ENCODE measurements at places on chromosomes 13 and 19.
A peak's percentile ranks its signal among the peaks of the same experiment; 100 is the strongest.

DNA sequence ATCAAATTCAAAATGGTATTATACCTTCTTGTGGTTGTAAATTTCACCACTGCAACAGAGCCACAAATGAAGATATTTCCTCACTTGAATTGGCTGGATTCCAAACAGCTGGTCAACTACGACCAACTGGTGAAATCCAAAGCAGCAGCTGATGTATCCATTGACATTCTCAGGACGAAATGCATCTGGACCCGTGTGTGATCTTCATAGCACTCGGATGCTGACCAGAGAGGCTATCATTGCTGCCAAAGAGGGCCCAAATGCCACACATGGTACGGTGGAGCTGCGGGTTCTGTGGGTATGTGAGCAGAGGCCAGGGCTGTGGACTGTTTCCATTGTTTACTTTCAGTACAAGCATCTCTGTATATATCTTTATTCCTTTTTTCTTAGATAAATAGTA, 25.6 kb upstream of the PCCA start:
- DNase-seq = no peak

- DNase-seq = no peak
Observed at GRCh38 chr19:31574251-31574973, 225.2 kb upstream of the TSHZ3 start.

- peak; percentile 68 for DNase-seq
Observed at GRCh38 chr19:6108721-6109633, 1.3 kb downstream of the RFX2 start.

GRCh38 chr19:21143854-21144253, 2.0 kb downstream of the ZNF431 start:
- DNase-seq = no peak

DNA sequence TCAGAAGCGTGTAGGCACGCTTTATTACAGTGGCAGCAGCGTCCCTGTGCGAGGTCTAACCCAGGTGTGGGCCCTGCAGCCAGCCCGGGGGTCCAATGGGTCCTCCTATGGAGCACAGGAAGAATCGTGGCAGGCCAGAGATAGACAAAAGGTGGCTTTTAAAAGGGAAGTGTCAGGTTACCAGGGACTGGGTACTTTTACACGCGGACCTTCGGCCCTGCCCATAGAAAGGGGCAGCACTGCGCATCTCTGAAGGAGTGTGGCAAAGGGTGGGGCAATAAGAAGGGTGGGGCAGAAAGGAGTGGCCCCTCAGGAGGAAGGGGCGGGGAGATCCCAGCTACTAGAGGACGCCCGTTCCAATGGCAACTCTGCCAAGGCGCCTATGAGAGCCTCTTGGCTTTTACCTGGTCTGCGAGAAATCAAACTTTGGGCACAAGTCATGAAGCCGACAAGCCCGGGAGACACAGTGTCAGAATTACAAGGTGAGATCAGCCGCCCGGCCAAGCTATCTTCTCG, 1419.8 kb downstream of the UQCRFS1 start:
- DNase-seq = peak; percentile 88

DNA sequence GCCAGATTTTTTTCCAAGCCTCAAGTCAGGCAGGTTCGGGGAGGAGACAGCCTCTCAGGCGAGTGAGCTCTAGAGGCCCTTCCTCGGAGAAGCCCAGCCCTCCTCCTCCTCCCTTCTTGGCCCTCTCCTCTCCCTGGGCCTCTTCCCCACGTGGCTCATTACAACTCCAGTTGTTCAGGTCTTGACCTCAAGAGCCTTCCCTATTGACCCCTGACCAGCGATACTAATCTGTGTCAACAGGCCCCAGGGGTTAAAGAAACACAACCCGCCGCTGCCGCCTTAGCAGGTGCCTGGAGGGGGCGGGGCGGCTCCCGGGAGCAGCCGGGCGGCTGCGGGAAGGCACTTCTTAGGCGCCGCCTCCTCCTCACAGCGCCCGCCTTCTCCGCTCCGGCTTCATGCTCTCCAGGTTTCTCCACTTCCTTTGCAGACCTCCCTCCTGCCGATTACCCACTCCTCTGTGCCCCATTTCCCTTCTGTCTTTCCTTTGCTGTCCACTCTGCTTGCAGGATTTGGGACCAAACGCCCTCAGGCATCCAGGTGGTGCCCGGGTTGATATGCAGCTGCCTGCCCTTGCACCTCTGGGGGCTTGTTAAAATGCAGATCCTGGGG, 51.0 kb downstream of the LYL1 start:
- no peak for DNase-seq

DNA sequence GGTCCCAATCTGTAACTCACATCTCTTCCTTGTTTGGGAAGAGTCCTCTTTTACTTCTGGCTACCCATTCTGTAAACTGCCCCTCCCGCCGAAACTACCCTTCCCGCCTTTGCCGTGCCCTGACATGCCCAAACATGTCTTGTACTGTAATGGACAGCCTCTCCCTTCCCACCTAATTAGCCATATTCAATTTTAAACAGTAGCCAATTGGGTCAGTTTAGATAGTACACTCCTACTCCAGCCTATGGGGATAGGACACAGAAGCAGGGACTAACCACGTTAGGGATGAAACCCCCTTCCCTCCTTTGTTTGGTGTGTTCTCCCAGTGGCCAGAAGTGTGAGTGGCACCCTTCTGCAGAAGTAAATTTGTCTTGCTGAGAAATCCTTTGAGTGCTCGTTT, 34.2 kb downstream of the SACS start:
- no peak for DNase-seq

GRCh38 chr13:74066937-74067336, 67.3 kb downstream of the KLF12 start:
- no peak for DNase-seq

DNA sequence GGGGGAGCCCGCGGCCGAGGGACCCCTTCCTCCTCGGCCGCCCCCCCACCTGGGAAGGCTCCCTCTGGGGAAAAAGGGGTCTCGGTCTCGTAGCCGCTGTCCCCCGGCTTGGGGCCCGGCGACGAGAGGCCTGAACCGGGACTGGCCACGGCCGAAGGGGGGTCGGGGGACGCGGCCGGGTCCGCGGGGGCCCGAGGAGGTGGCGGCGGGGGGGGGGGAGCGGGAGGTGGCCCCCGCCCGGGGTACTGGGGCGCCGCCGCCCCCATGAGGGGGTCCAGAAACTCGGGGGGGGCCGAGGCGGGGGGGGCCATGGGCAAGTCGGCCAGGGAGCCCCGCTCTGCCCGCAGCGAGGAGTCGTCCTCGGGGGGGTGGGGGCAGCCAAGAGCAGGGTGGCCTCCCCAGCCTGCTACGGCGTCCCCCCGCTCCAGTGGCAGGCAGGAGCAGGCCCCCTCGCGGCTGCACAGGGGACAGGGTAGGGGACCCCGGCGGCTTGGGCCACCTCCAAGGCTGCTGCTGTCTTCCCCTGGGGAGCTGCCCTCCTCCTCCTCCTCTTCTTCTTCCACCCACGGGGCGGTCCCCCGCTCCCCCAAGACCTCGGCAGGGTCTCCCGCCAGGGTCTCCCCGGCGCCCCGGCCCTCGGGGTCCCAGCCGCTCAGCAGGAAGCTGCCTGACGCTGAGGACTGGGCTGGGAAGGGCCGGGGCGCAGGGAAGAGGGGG, 12.9 kb downstream of the LMTK3 start:
- no peak for DNase-seq

- no peak for DNase-seq
Observed at GRCh38 chr19:46911456-46911855, 50.7 kb downstream of the ARHGAP35 start.

DNA sequence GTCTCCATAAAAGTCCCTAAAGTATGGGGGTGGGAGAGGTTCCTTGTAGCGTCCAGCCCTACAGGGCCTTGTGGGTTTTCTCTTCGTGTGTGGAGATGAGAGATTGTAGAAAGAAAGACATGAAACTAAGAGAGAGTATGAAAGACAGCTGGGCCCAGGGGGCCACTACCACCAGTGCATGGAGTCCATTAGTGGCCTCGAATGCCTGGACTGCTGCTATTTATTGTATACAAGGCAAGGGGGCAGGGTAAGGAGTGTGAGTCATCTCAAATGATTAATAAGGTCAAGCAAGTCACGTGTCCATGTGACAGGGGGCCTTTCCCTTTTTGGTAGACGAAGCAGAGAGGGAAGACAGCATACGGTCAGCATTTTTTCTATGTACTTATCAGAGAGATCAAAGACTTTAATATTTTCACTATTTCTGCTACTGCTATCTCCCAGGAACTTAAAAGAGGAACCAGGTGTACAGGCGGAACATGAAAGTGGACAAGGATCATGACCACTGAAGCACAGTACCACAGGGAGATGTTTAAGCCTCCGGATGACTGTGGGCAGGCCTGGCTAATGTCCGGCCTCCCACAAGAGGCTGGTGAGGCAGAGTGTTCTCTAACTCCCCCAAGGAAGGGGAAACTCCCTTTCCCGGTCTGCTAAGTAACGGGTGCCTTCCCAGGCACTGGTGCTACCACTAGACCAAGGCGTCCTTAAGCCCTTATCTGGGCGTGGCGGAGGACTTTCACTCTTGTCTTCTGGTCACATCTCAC, 25.5 kb downstream of the FGF21 start:
- no peak for DNase-seq

GRCh38 chr19:4636151-4636717, 3.1 kb upstream of the TNFAIP8L1 start:
- DNase-seq = peak; percentile 89

DNA sequence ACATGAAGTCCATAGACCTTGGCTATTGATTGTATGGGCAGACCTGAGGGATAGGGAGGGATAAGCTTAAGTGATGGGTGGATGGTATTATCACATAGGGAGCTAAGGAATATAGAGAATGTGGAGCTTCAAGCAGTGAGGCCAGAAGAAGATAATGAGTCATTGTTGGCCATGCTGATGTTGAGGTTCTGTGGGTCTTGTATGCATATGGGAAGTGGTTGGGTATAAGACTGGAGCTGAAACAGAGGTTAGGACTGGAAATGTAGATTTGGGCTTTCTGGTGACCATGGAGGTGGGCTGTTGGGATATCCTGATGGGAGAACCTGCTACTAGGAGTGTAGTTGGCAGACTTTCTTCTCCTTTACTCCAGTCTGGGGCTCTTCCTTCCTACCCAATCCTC, 73.7 kb upstream of the TSC22D1 start:
- DNase-seq = no peak
